ENCODE measurements at places on chromosomes 6 and 20.

- peak; percentile 20 for DNase-seq
Observed at GRCh38 chr6:129370268-129370916, 339.6 kb downstream of the ARHGAP18 start.

DNA sequence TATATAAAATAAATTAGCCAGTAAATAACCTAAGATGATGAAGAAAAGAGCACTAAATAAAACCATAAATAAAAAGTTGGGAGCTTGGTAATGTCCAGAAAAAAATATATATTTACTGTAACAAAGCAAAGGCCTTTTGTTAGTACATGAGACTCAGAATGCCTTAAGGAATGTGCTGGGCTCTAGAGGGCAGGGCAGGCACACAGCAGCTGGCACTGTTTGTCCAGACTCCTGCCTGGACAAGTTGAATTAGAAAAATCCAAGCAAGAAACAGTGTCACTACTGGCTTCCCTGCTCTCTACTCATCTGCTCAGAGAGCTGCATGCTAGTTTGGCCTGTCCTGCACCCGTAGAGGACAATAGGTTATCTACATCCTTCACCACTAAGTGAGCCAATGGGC, 8.8 kb downstream of the DEFB129 start:
- DNase-seq: no peak

DNA sequence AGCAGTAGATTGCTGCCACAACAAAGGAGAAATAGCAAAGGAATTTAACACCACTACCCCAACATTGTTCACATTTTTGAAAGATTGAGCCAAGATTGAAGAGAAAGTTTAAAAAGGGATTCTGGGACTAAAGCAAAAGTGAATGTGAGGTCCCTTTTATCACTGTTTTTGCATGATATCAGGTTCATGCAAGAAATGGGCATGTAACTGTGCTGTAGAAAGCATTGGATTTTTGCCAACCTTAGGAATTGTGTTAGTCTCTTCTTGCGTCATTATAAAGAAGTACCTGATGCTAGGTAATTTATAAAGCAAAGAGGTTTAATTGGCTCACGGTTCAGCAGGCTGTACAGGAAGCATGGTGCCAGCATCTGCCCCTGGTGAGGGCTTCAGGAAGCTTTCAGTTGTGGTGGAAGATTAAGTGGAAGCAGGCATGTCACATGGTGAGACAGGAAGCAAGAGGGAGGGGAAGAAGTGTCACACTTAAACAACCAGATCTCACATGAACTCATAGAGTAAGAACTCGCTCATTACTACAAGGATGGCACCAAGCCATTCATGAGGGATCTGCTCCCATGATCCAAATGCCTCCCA, 4.6 kb upstream of the GJB7 start:
- DNase-seq: no peak

- DNase-seq: no peak
Observed at GRCh38 chr6:7895125-7895423, 15.5 kb downstream of the TXNDC5 start.

DNA sequence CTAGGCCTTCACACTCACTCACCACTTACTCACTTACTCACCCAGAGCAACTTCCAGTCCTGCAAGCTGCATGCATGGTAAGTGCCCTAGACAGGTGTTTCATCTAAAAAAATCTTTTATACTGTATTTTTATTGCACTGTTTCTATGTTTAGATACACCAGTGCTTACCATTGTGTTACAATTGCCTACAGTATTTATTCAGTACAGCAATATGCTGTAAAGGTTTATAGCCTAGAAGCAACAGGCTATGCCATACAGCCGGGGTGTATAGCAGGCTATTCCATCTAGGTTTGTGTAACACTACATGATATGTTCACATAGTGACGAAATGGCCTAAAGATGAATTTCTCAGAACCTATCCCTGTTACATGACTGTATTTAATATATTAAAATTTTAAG, 37.1 kb upstream of the KCNK5 start:
- no peak for DNase-seq
